Stimulated activated CD4-positive, alpha-beta T cell treated with anti-CD3 and anti-CD28 coated beads, Interleukin-15, amount 100 ng/mL, for 1 hour (primary cell): ENCODE measurements at places on chromosomes 16 and 17.

DNA sequence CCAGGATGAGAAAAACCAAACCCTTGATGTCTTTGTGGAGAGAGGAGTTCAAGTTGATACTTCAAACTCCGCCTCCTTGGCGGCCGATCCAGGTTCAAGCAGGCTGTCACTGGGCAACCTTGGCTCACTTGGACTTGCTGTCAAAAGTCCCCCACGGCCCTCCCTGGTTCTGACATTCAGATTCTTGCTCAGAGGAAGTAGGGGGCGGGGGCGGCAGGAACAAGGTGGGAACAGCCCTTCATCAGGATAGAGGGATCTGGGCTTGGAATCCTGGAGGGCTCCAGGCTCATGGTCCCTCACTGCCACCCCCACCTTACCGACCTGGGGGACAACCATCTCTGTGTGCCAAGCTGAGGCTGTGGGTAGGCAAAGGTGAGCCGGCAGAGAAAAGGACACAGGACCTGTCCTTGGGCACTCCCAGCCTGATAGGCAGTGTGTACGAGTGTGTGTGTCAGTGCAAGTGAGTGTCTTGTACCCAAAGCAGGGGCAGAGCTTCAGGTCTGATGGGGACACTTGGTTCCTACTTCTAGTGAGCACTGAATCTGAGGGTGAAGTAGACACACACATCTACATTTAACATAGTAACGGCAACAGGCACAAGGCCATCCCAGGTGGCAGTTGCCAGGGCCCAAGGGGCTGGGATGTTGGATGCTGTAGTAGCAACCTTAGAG is 6.6 kb upstream of the TSPOAP1 start:
- no peak for DNase-seq

DNA sequence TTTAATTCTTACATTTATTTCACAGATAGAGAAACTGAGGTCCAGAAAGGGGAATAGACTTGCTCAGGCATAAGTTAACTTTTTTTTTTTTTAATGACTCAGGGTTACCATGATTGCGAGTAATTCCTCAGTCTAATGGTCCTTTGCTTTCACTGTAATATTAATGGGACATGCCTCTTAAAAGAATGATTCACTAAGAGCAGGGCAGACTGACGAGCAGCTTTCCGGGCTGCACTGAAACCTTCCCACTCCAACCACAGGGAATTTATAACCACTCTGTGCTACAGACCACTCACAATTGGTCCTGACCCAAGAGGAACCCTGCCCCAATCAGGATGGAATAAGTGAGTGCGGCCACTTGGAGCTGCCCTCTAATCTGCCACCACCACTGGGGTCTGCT is 5.7 kb downstream of the HOXB2 start:
- no peak for DNase-seq

GRCh38 chr17:61460796-61461585 is 8.8 kb downstream of the TBX4 start:
- no peak for DNase-seq

DNA sequence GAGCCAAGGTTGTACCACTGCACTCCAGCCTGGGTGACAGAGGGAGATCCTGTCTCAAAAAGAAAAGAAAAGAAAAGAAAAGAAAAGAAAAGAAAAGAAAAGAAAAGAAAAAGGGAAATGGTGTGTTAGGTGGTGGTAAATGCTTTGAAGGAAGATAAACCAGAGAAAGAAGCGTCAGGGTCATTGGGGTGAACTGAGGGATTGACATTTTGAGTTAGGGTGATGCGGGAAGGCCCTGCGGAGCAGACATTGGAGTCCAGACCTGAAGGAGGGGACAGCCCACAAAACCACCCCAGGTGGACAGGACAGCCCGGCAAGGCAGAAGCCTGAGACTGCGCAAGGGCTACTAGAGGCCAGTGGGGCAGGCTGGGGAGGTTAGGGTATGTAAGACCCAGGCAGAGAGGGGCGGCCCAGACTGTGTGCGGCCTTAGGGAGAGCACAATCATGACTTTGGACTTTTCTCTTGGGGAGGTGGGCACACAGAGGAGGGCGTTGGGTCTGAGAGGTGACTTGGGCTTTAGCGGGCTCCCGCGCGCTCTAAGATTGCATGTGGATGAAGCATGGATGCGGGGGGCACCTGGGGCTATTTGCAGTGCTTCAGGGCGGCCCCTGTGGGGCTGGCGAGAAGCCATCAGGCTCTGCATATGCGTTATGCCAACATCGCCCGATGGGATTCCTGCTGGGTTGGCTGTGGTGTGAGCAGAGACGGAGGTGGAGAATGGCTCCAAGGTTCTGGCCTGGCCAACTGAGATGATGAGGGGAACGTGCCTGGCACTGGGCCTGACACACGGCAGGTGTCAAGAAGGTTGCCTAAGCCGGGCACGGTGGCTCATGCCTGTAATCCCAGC is 3.3 kb upstream of the GAA start:
- no peak for DNase-seq

DNA sequence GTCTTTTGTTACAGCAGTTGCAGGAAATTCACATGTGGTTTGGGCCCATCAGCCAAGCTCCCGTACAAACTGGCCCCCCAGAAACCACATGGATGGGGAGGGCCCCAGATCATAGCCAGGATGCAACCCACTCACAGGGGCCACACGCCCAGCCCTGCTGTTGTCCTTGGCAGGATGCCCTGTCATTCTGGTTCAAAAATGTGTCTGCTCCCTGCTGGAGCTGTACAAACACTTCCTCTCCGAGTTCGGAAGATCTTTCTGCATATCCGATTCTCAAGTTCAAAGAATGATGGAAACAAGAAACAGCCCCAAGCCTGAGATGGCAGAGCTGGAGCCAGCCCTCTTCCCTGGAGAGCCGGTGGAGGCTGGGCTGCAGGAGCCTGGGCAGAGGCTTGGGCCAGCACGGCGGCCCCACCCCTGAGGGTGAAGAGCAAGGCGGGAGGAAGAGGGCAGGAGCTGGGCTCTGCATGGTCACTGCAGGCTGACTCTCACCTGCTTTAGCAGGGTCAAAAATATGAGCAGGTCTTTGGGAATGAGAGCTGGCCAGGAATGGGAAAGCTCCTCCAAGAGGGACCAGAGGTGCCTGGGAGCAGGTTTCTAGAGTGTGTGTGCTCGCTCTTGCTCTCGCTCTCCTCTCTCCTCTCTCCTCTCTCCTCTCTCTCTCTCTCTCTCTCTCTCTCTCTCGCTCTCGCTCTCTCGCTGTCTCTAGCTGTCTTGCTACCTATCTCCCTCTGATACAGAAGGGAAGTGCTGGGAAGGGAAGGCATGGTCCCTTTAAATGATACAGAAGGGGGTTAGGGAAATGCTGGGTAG is 34.7 kb upstream of the ENPP7 start:
- DNase-seq, result no peak
